Pulmonary artery endothelial cell (primary cell): ENCODE measurements at places on chromosomes 16 and 17.
A peak's percentile ranks its signal among the peaks of the same experiment; 100 is the strongest.

GRCh38 chr17:38733982-38734973, 4.1 kb downstream of the CISD3 start:
- no peak for DNase-seq

- DNase-seq: no peak
Measured at GRCh38 chr17:64466019-64466735, 17.3 kb downstream of the MILR1 start.

DNA sequence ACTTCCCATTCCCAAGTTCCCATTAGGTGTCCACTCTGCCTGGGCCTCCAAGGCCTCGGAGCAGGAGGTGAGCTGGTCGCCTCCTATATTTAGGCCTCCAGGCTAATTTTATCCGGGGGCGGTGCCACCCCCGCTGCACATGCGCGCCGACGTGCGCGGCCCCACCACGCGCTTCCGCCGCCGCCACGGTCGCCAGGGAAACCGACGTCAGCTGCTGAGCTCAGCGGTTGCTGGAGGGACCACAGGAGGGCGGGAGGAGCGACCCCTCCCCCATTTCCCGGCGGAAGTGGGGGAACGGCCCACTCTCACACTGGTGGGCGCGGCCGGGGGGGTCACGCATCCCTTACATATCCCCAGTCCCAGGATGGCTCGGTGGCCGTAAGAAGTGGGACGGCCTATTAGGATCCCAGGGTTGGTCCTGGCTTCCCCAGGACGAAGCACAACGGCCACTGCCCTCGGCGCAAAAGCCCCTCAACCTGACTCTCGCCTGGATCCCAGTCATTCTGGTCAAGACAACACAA, 1.0 kb downstream of the PER1 start:
- DNase-seq: peak; percentile 63

DNA sequence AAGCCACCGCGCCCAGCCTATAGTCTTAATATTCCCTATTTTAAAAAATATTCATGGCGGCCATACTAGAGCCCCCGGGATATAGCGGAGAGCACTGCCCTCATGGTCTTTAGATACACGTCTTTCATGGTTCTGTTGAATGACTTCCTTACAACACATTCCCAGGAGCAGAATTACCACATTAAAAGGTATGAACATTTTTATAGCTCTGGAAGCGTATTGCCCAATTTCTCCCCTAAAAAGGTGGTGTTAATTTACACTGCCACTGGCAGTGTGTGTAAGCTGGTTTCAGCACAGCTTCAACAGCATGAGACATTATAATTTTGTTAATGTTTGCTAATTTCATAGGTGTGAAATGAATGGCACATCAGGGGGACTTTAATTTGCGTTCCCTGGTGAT, 19.0 kb downstream of the C17orf100 start:
- DNase-seq: no peak

- DNase-seq: no peak
Measured at GRCh38 chr17:65085397-65085796, 28.9 kb upstream of the GNA13 start.

GRCh38 chr16:3797473-3797872, 80.1 kb upstream of the TRAP1 start:
- DNase-seq: no peak

GRCh38 chr17:60079401-60080243, 901 bp upstream of the HEATR6 start:
- no peak for DNase-seq

GRCh38 chr17:13222975-13223374, 205.1 kb upstream of the ELAC2 start:
- no peak for DNase-seq

- no peak for DNase-seq
Measured at GRCh38 chr17:61161615-61162134, 238.0 kb upstream of the TBX2 start.

- no peak for DNase-seq
Measured at GRCh38 chr16:67804853-67805542, 1.4 kb downstream of the RANBP10 start.

DNA sequence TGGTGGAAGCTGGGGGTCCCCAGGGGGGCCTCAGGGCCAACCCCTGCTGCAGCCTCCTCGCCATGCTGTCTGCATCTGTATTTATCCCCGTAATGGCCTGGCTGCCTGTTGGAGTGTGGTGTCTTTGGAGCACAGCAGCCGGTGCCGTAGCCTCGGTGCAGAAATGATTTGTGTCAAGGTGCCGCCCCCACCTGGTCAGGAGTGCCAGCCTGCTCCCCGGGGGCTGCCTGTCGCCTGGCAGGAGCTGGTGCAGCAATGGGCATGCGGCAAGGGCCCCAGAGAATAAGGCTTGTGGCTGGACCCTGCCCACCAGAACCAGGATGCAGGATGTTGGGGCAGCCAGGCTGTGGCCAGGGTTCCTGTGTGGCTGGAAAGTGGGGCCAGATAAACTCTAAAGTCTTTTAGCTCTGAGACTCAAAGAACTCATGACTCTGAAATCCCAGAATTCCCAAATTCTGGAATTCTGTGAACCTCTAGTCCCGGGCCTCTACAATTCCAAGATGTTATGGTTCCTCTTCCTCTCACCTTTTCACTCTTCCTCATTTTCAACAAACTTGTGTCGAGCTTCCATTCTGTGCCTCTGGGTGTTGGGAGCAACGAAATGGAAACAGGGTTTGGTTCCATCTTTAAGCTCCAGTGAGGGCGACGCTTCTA, 5.9 kb downstream of the CPNE2 start:
- no peak for DNase-seq

- no peak for DNase-seq
Measured at GRCh38 chr16:30113031-30113710, at the start of gene GDPD3. GDPD3 (minus strand) TSS chr16:30113537; CDS start chr16:30113478, 59 bp downstream.

DNA sequence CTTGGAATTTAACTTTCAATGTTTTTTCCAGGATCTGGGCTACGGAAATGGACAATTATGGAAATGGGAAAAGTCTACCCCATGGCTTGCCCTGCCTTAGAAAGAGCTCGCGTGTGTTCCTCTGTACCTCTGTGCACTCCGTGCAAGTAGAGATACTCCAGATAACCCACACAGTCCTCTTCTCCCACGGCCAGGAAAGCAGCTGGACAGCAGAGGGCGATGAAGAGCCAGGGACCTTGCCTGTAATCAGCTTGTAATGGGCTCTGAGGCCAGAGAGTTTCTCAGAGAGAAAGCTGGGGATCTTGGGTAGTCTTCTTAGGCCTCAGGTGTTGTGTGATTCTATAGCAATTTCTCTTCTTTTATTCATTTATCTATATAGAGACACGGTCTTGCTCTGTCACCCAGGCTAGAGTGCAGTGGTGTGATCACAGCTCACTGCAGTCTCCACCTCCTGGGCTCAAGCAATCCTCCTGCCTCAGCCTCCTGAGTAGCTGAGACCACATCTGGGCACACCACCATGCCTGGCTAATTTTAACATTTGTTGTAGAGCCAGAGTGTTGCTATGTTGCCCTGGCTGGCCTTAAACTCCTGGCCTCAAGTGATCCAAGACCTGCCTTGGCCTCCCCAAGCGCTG, 2.4 kb upstream of the SOCS7 start:
- DNase-seq: peak; percentile 33

- DNase-seq: peak; percentile 10
Measured at GRCh38 chr16:83552228-83552627, 255.6 kb upstream of the HSBP1 start.

- no peak for DNase-seq
Measured at GRCh38 chr16:50315346-50315997, 49.1 kb downstream of the ADCY7 start.

DNA sequence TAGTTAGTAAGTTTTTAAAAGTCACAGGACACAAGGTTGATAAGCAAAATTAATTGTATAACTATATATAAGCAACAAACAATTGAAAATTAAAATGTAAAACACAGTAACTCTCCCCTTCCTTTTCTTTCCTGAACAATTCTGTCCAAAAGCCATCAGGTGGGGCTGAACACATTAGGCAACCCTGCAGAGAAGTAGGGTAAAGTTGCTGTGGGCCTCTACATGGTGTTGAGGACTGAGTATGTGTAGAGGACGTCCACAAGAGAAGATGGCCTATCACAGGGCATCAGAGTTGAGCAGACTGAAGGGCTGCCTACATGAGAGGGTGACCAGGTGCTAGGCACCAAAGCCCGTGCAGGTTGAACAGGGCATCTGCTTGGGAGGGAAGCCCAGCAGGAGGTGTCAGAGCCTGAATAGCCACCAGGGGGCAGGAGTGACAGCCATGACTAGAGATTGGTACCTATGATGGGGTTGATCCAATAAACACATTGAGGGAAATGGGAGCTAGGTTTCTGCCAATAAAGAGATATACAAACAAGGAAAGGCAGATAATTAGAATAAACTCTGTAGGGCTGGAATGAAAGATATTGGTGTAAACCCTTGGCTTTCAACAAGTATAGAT, 415.1 kb downstream of the NPIPA8 start:
- no peak for DNase-seq

GRCh38 chr17:73261617-73261951, at the start of gene CPSF4L:
CPSF4L (minus strand) TSS chr17:73261880; CDS start chr17:73261818, 62 bp downstream.
- no peak for DNase-seq

GRCh38 chr17:76270770-76271668, 5.9 kb downstream of the UBALD2 start:
- no peak for DNase-seq

DNA sequence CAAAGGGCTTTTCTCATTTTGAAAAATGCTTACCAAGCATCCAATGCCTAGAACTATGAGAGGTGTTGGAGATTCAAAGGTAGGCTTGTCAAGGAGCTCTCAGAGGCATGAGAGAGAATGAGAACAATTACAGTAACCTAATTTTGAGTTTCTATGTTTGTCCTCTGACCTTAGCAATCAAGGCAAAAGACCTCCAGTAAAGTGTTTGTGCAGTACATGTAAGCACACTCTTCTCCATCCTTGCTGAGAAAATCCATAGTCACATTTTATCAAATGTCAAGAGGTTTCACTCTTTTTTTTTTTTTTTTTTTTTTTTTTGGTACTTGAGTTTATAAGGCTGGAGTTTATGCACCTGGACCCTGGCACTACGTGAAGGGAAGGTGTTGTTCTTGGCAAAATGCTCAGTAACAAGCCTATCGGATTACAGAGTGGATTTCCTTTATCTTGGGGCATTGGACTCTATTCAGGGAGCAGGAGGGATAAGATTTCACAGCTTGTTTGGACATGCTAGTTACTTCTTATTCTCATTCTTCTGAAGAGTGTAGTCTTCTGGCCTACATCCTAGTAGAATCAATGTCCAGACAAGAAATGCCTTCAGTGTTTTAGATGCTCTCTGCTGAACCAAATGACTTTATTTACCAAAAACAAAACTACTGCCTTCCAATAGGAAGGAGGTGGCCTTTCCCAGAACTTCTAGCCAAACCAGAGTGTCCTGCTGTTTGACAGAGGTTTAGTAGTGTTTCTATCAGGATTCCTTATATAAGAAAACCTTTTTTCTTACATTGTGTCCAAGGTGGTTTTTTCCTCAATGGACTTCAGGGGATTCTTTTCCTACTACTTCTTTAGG, 21.9 kb downstream of the KCNJ2 start:
- DNase-seq: no peak

DNA sequence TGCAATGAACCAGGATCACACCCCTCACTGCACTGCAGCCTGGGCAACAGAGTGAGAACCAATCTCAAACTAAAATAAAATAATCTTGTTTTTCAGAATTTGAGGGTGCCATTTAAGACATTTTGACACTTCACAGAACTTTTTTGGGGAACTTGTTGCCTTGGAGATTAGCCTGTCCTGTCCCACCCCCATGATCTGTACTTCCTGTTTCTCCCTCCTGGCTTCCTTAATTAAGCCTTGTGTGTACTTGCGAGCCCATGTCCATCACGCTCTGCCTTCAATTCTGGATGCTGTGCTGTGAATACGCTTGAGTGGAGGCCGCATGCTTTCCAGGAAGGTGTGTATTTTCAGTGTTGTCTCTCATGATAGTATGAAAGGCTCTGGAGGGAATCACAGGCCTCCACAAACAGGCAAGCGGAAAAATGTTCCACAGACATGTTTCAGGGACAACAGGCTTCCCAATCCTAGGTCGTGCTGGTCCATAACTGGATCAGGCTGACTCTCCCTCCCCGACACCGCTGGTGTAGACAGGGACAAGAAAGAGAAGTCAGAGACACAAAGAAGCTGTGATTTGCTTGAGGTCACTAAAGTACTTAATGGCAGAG, 56.9 kb downstream of the NOS2 start:
- DNase-seq: no peak

DNA sequence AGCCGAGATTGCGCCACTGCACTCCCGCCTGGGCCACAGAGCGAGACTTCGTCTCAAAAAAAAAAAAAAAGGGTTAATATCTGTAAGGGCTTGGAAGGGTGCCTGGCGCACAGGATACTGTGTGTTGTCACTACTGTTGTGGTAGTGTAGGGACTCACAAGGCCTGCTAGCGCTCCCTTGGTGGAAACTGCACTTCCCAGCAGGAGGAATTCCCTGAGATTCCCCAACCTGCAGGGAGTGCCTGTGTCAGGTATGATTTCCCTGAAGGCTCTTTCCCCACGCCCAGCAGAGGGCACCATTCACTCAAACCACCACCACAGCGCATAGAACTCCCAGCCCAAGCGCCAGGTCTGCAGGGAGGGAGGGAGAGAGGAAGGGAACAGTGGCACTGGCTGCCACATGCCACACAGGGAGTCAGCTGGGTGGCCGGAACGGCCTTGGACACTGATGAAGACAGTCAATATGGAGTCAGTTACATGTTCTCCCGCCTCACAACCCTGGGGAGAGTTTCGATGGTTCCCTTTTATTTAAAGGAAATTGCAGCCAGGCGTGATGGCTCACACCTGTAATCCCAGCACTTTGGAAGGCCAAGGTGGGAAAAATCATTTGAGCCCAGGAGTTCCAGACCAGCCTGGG, 32.7 kb upstream of the CDH1 start:
- no peak for DNase-seq
